ENCODE measurements at places on chromosomes 2 and 18.

- peak; percentile 31 for DNase-seq
Measured at GRCh38 chr2:26455670-26456439, 22.1 kb downstream of the OTOF start.

- DNase-seq = no peak
Measured at GRCh38 chr2:120887741-120888231, 152.1 kb downstream of the GLI2 start.

GRCh38 chr18:70029163-70029562 lies 81.5 kb upstream of the CD226 start:
- DNase-seq = no peak

DNA sequence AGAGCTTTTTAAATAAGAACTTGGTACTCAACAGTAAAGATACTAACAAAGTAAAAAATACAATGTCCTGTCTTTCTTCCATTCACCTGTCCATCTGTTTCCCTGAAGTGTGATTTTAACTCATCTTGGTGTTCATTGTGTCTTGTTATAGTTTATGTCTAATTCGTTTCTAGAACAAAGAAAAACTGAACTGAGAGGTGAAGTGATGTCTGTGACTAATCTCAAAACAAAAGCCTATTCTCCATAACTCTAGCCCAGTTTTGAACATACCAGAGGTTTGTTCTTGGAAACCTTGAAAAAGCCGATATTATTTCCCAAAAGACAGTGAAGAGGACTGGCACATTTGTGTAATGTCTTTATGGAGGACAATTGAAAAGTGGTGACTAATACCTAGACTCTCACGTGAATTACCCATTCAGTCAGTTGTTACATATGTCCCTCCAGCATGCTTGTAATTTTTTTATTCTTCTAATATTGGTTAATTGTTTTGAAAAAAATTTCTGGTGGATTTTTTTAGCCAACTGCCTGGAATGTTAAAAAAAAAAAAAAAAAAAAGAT lies 725.8 kb downstream of the SATB2 start:
- DNase-seq = no peak

GRCh38 chr18:53850902-53851301 lies 373.6 kb downstream of the MBD2 start:
- no peak for DNase-seq

DNA sequence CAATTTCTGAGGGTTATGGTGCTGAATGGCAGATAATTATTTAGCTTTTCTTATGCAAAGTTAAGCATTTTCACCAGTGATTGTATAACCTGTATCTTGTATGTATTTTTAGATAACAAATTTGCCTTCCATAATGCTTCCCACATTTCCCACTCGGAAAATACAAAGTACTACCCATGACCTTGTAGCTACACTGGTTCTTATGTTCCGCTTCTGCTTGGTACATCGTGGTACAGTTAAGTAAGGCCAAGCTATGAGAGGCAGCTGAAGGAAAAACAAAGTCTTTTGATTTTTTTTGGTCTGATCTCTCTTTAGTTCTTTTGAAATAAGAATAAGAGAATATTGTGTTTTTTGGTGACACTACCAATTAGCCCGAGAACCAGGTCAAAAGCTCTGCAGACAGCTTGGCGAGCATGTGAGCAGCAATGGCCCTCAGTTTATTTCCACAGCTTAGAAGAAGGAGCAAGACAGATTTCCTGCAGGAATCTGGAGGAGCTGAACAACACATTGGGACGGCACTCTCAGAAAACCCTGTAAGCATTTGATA lies 26.8 kb downstream of the SH3YL1 start:
- DNase-seq = no peak

GRCh38 chr18:32257084-32257785 lies 67.4 kb downstream of the MEP1B start:
- DNase-seq = peak; percentile 18

GRCh38 chr2:73256618-73256922 lies 22.5 kb downstream of the CCT7 start:
- no peak for DNase-seq

DNA sequence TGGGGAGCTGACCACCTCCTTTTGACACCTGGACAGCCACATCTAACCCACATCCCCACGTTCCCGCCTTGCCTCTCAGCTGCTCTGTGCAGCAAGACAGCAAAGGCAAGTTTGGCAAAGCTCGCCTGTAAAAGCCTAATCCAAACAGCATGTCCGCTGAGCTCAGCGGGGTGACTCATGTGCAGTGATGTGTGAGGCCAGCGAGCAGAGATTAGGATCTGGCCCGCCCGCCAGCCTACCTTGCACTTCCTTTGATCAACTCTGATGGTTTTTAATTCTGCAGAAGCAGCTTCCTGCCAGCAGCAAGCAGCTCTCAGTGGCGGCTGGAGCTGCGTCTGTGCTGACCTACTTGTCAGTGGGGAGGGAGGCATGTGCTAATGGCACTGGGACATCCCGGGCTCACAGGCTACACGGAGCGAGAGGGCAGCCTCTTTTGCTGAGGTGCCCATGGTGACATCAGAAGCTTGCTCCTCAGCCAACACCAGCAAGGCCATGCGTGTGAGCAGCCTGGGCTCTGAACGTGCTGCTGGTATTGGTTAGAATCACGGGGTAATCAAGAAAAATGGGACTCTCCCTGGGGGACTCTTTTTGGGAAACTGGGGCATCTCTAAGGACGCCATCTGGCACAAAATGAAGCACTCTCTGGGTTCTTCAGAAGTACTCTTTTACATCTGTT lies 36.0 kb upstream of the EML4 start:
- peak; percentile 71 for DNase-seq

DNA sequence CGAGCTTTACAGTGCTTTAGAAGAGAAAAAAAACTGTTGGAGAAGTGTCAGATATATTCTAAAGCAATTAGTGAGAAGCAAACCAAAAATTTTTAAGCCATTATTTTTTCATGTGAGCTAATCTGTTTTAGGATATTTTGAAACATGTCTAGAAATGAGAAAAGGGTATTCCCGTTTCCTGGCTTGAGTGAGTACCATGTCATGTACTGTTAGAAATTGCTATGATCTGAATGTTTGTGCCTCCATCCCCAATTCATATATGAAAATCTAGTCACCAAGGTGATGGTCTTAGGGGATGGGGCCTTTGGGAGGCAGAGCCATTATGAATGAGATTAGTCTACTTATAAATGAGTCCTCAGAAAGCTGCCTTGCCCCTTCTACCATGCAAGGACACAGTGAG lies 493.3 kb upstream of the GCFC2 start:
- no peak for DNase-seq

- DNase-seq = no peak
Measured at GRCh38 chr18:7224198-7224597, 6.7 kb upstream of the LRRC30 start.

GRCh38 chr2:150876251-150876950 lies 385.3 kb downstream of the RBM43 start:
- no peak for DNase-seq

DNA sequence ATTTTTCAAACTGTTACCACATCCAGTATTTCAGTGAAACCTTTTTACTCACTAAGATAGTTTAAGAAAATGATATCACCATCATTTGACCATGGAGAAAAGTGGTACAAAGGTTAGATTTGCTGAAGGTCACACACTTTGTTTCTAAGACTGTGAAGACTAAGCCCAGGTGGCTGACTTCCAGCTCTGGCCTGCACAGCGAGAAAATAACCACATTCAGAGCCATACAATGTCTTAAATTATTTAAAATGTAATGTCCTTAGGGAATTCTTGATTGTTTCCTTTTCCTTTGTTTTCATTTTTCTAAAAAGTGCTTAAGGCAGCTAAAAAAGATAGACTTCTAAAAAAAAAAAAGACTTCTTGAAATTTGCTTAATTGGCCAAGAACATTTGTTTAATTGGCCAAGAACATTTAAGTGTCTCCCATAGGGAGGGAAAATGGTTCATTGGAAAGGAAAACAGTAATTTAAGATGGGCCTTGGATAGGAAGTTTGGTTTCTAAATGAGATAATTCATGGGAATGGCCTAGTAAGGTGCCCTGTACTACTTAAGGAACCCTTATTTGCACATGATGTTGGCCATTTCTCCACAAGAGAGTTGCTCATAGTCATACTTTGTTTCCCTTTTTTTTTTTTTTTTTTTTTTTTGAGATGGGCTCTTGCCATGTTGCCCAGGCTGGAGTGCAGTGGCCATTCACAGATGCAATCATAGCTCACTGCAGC lies 45.2 kb downstream of the CYP1B1 start:
- peak; percentile 81 for DNase-seq

DNA sequence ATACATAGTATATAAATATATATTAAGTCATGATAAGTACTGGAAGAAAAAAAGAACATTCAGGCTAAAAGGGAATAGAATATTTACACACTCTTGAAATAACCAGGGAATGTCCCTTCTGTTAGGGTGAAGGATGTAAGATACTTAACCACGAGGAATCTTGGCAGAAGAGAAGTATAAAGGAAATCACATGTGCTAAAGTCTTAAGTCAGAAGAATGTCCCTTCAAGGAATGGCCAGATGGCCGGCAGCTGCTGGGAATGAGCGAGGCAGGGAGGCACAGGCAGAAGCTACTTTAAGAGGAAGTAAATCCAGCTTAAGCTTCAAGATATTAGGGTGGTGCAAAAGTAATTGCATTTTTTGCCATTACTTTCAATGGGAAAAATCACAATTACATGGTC lies 5.5 kb downstream of the CCDC102B start:
- peak; percentile 81 for DNase-seq

GRCh38 chr2:155060896-155061295 lies 362.4 kb downstream of the KCNJ3 start:
- DNase-seq = no peak

GRCh38 chr2:237863689-237864443 lies 4.4 kb downstream of the RAMP1 start:
- no peak for DNase-seq

DNA sequence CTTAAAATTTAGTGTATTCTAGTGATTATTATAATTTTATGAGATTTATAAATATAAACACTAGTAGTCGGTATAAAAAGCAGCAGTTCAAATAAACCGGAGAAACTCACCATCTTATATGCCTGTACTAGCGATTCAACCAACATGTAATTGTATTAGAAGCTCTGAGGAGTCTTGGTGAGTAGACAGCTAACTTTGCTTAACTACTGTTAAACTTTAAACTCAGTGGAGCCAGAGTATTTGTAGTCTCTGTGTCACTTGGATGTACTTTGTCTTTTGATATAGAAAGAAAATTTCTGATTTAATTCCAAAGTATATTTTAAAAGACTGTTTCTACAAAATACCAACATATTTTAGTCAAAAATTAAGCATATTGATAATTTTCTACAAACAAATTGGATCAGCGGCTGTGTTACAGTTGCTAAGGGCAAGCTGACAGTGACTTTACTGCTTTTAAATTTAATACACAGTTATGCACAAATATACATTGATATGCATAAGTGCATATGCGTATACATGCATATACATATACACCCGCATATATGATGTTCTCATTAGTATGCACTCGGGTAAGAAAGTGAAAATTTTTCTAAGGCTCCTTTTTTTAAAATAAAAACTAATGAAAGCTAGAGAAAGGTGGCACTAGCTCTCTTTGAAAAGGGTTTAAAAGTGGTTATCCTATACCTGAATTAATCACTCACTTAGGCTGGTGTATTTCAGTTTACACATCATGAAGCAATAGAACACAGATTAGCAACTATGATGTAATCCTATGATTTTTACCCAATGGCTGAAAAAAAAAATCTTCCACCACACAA lies 374.5 kb downstream of the NCKAP5 start:
- no peak for DNase-seq

DNA sequence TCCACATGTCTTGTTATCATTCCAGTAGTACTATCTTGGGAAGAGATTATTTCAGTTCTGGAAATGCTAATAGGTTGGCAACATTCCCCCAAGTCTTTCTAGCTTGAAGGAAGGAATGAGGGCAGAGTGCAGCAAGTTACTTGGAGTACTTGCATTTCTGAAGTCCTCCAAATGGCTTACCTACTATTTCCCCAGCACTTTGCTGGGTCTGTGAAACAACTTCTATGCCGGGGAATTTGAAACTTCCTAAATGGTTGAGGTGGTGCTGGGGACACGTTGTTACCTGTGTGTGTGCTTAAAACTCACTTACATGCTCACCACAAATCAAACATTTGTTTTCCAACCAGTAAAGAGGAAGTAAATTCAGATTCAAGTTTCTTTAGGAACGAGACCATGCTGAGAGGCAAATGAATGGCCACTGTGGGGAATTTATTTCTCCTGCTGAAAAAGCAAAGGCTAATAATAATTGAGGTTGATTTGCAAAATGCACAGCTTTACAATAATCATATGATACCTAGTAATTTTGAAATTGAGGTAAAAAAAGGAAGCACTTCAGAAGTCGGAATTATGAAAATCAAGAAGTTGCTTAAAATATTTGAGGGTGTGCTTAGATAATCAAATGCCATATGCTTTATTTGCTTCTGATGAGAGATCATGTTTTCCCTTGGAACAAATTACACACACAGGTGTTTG lies 1167.7 kb upstream of the ZEB2 start:
- DNase-seq = peak; percentile 55

- no peak for DNase-seq
Measured at GRCh38 chr18:46160050-46160798, 56.0 kb downstream of the HAUS1 start.

DNA sequence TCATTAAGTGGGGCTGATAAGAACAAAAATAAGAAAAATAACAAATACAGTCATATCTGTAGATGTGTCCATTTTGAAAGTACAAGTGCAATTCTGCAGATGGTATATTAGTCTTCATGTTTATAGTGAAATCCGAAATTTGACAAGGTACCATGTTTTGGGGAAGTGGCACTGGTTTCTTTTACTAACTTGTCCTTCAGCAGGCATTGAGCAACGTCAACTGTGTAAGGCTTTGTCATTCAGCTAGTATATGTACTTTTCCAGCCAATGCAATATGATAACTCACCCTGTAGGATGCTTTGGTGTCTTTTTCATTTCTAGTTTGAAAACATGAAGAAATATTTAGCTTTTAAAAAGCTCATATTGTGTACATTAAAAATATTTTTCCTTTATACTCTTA lies 139.9 kb downstream of the MCFD2 start:
- DNase-seq = peak; percentile 79

DNA sequence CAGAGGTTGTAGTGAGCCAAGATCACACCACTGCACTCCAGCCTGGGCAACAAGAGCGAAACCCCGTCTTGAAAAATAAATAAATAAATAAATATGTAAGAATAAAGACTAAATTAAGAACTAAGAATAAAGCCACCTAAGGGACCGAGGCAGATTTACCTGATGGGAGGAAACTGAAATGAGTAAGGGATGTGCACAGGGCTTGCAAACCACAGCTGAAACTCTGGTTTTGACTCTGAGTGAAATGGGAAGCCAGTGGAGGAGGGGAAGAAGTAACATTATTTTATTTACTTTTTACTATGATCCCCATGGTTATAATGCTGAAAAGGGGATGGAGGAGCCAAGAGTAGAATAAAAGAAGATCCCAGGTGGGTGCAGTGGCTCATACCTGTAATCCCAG lies 107.3 kb downstream of the CABYR start:
- DNase-seq = no peak

DNA sequence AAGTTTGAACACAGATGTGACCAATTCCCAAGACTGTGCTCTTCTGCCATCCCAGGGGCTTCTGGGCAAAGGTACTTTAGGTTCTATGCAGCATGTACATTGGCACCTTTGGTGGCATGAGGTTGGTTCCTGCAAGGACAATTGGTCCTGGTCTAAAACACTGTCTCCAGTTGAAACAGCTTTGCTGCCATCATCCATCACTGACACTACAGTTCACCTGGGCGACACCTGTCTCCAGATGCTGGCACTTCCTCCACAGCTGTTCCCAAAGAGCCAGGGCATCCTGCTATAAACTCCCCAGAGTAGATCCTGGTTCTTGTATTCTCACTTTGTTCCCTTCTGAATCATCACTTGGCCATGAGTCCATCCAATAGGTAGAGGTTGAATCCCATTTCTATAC lies 60.6 kb downstream of the FHOD3 start:
- no peak for DNase-seq

Measured in inflammatory macrophage treated with lipopolysaccharide for 1 hour (primary cell).